Fibroblast of skin of abdomen (primary cell): ENCODE measurements at places on chromosomes 16 and 17.

GRCh38 chr17:76972046-76972641, 103.9 kb downstream of the MGAT5B start:
- DNase-seq: no peak

DNA sequence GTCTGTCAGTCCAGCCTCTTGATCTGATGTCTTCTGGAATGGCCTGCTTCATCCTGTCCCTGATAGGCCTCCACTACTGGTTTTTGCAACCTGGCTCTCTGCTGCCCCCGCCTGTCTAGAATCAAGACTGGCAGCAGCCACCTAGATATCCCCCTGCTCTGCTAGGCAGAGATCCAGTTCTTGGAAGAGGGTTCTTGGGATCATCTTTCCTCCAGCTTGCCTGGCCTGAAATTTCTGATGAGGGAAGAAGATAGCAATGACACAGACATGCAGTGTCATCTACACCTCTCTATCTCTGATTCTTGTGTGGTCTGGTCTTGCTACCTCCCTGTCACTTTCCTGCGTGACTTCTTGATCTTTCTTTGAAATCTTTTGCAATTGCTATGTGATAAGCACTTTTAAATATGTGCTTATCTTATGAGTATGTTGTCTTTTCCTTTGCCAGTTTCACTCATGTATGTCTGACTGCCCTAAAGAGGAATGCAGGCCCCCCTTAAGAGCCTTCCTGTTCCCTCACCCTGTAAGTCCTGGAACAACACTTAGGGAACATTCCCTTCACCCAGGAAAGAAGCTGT, 20.3 kb upstream of the NFATC3 start:
- peak; percentile 74 for DNase-seq

- no peak for DNase-seq
Measured at GRCh38 chr17:30557916-30558685, 80.9 kb downstream of the GOSR1 start.

DNA sequence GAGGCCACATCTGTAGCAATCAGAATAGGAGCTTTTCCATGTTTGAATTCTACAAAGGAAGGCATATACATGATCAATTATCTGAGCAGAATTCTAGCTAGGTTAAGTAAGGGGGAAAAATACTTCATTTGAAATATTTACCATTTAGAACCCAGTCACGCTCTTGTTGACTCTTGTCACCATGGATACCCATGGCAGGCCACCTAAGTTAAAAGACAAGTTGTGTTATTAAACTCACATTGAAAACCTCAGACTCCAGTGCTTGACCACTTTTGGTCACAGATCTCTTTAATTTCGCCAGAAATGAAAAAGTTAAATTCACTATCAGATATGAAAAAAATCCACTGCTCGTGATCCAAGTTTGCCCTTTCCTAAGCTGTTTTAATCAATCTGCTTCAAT, 4.1 kb downstream of the DDX5 start:
- no peak for DNase-seq

GRCh38 chr16:66408163-66409048, 18.7 kb upstream of the BEAN1 start:
- peak; percentile 42 for DNase-seq

- no peak for DNase-seq
Measured at GRCh38 chr16:61834082-61834481, 202.2 kb downstream of the CDH8 start.

- peak; percentile 95 for DNase-seq
Measured at GRCh38 chr16:65070831-65071432, 50.9 kb downstream of the CDH11 start.

DNA sequence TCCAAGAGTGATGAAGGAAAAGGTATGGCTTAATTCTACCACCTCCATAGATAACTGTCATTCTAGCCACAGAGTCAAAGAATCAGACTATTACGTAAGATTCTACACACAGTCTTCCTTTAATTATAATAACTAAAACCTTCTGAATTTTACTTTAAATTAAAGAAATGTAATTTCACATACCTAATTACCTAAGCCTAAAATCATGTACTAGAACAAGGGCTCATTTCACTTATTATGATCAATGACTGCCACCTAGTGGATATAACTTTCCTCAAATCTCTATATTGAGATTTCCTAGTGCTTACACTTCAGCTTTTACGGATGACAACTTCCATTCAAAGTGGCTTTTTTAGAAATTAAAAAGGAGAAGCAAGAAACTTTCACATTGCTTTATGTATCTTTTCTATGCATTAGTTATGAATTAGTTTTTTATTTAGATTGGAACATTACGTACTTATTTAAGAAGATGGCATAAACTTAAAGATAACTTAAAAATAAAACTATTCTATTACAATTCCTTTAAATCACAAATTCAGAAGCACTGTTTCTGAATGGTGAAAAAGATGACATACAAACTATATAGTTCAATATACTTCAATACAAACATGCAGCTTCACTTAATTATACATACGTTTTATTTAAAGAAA, 18.2 kb upstream of the ABCA10 start:
- DNase-seq: peak; percentile 43

DNA sequence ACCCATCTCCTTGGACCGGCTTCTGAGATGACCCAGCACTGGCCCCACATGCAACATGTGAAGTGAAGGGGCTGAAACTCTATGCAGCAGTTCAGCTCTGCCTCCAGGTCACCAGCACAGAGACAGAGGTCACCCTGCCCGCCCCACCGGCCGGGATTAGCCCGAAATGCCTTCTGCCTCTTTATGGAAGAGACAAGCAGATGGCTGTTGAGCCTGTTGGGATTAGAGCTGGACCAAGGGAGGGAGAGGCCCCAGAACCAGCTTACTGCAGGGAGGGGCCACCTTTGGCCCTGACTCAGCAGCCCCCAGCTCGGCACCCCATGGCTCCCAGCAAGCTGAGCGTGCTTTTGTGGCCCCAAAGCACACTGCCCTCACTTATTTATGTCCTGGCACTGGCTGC, 5.7 kb downstream of the AIPL1 start:
- DNase-seq: no peak

- no peak for DNase-seq
Measured at GRCh38 chr16:4414187-4414917, 2.0 kb downstream of the CORO7 start.

DNA sequence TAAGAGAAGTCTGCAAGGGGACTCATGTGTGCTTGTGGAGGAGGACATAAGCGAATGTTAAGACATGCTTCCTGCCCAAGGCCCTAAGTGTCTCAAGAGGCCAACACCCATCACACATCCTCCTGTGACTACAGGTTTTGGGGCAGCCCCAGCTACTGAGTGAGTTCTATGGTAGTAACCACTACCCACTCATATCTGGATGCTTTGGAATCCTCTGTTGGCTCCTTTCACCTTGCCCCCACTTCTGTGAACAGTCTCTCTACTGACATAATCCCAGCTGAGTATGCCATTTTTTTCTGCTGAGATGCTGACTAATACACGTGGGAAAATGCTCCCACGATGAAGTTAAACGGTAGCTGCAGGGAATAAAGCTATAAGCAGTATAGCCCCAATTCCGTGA, 153.5 kb downstream of the VPS53 start:
- DNase-seq: peak; percentile 58

- DNase-seq: peak; percentile 44
Measured at GRCh38 chr17:31198026-31198425, 99.0 kb downstream of the OMG start.

GRCh38 chr17:39008633-39009032, 41.4 kb upstream of the FBXO47 start:
- no peak for DNase-seq

GRCh38 chr17:78250891-78251772, 19.7 kb downstream of the TMEM235 start:
- DNase-seq: peak; percentile 80

DNA sequence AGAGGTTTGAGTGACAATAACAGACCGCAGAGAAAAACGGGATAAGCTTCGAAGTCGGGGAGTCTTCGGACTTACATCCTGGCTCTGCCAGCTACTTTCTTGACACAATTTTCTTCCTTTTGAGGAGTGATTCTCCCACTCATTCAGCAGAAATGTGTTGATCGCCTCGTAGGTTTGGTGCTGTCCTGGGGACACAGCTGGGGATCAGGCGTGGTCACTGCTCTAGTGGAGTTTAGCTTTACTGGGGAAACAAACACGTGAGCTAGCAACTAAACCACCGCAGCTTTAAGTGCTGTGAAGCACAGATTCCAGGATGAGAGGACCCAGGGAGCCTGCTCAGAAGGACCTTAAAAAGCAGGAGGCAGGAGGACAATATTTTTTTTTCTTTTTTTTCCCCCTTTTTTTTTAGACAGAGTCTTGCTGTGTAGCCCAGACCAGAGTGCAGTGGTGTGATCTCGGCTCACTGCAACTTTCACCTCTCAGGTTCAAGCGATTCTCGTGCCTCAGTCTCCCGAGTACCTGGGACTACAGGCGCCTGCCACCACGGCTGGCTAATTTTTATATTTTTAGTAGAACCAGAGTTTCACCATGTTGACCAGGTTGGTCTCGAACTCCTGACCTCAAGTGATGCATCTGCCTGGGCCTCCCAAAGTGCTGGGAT, 858 bp downstream of the NUBP1 start:
- no peak for DNase-seq

DNA sequence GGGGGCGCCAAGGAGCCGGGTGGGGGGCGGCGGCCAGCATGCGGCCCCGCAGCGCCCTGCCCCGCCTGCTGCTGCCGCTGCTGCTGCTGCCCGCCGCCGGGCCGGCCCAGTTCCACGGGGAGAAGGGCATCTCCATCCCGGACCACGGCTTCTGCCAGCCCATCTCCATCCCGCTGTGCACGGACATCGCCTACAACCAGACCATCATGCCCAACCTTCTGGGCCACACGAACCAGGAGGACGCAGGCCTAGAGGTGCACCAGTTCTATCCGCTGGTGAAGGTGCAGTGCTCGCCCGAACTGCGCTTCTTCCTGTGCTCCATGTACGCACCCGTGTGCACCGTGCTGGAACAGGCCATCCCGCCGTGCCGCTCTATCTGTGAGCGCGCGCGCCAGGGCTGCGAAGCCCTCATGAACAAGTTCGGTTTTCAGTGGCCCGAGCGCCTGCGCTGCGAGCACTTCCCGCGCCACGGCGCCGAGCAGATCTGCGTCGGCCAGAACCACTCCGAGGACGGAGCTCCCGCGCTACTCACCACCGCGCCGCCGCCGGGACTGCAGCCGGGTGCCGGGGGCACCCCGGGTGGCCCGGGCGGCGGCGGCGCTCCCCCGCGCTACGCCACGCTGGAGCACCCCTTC, 484 bp downstream of the FZD2 start:
- peak; percentile 69 for DNase-seq

DNA sequence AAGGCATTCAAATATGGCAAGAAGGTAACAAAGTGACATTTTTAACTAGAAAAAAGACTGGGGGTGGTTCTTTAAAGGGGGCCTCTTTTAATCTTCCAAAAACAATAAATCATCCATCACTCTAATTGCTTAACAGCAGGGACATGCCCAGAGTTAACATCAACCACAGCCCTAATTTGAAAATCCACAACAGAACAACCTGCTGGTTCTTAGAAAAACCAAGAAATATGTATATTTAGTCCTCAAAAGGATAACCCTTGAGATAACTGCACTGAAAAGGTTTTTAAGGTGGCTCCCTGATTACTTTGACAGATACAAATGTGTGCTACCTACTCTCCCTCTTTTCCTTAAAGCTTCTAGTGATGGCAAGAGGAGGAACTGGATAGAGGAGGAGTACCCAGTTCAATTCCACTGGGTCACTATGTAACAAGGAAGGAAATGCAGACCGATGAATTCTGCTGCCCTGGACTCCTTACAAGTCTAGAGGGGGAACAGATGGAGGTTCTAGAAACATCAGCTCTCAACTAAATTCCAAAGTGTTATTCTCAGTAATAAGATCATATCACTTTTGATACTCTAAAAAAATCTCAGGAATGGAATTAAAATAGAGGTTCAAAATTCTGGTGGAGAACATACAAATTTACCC, 54.3 kb downstream of the N4BP1 start:
- DNase-seq: no peak

DNA sequence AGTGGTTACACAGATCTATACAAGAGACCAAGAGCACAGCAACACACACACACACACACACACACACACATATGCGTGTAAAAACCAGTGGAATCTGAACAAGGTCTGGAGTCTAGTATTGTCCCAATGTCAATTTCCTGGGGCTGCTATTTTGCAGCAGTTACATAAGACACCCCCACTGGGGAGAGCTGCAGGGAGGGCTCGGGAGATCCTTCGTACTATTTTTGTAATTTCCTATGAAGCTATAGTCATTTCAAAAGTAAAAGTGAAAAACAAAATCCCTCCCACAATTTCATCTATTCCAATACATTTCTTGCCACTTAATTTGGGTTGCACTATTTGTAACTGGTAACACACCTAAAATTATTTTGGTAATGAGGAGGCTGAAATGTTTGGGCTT, 68.5 kb downstream of the C16orf95 start:
- DNase-seq: no peak

DNA sequence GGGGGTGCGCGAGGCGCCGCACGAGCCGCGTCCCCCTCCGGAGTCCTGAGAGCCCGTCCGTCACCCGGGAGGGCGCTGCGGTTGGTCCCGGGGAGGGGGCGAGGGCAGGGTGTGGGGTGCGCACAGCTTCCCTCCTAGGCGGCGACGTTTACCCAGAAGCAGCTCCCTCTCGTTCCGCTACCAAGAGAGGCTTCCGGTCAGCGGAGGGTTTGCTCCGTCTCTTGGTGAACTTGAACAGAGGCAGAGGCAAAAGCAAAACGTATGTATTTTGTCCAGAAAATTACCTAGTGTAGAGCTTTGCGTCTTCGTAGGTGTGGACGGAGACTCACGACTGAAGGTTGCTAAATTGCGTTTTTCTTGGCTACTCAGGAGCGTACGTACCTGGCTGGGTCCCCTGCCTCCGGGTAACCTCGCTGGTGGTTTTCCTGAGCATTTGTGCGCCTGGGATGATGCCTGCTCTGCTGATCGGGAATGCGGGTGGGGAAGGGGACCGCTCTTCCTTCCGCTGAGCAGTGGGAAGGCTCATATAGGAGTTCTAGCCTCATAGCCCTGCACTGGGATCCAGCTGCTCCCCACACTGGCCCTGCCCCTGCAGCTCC, 833 bp downstream of the WSCD1 start:
- DNase-seq: no peak

- DNase-seq: no peak
Measured at GRCh38 chr17:80023481-80024205, 12.0 kb downstream of the TBC1D16 start.

- DNase-seq: no peak
Measured at GRCh38 chr16:425740-426114, 278 bp downstream of the RAB11FIP3 start.

DNA sequence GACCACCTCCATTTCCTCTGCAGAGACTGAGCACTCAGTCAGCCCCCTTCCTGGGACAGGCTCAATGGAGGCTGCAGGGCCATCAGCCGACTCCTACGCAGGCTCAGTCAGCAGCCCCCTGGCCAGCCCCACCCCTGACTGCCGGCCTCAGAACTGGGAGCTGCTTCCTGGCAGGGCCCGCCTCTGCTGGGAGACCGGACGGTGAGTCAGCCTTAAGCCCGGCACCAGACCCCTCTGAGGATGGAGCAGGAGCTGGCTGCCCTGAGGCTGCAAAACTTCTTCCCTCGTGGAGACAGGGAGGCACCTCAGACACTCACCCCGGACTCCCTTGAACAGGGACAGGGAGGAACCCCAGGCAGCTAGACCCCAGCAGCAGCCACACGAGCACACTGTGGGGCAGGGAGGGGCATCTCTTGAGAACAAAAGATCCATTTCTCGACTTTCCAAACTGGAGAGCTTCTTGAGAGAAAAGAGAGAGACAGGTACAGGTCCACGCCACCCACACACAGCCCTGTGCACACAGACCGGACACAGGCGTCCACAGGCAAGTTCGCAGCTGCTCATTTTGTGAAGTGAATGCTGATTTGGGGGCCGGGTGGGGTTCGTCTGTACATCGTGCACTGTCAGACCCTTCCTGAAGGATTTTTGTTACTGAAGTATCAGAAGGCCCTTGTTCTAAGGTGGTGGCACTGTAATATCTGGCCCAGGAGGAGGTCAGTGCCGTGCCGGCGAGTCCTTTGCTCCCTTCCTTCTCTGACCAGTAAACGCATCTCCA, 1.3 kb upstream of the TUBB3 start:
- peak; percentile 95 for DNase-seq
